ENCODE measurements at places on chromosomes 16 and 17.

DNA sequence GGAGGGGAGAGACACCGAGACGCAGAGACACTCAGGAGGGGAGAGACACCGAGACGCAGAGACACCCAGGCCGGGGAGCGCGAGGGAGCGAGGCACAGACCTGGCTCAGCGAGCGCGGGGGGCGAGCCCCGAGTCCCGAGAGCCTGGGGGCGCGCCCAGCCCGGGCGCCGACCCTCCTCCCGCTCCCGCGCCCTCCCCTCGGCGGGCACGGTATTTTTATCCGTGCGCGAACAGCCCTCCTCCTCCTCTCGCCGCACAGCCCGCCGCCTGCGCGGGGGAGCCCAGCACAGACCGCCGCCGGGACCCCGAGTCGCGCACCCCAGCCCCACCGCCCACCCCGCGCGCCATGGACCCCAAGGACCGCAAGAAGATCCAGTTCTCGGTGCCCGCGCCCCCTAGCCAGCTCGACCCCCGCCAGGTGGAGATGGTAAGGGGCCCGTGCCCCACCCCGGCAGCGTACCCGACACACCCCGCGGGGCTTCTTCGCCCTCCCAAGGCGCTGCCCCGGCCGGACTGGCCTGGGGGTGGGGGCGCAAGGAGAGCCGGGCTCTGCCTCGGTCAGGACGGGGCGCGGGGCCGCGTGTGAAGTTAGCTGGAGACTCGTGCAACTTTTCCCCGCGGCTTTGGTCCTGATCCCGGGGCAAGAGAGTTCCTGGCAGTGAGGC, 427 bp downstream of the PPP1R1B start:
- DNase-seq = no peak

DNA sequence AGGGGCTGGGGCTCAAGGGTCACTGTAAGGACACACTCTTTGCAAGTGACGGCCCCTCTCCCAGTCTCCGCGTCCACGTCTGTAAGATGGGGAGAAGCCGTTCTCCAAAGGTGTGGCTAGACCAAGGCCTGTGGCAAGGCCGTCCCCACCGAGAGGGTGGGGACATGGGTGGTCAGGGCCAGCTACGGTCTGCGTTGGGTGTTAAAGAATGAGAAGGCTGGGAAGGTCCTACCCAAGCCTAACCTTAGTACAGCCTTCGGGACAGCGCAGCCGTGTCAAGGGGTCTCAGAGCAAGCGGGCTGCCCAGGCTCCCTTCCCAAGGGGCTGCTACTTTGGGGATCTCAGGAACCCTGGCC, 1.9 kb downstream of the C1QTNF8 start:
- DNase-seq = no peak

GRCh38 chr16:22734368-22734767, 79.6 kb upstream of the HS3ST2 start:
- DNase-seq = no peak

GRCh38 chr17:30360086-30360808, 18.5 kb upstream of the CPD start:
- DNase-seq = no peak

GRCh38 chr16:50665128-50665878, 15.8 kb downstream of the SNX20 start:
- DNase-seq = peak; percentile 78

- DNase-seq = no peak
These were observed 6.7 kb downstream of the ITGA3 start for GRCh38 chr17:50062293-50063243.

DNA sequence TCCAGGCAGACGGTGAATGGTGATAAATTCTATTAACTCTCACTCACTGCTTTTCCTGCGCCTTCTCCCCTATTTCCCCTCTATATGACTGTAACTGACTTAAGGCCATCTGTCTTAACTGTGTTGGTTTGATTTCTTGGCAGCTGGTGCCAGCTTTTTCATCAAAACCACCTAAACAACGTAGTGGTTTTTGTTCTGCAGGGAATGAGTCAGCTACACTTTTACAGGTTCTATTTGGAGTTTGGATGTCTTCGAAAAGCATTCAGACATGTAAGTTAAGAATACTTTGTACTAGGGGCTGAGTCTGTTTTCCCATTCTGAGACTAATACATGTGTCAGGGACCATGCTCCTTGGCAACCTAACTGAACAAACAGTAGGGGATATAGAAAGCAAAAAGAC, 8.5 kb downstream of the REXO5 start:
- DNase-seq = no peak

DNA sequence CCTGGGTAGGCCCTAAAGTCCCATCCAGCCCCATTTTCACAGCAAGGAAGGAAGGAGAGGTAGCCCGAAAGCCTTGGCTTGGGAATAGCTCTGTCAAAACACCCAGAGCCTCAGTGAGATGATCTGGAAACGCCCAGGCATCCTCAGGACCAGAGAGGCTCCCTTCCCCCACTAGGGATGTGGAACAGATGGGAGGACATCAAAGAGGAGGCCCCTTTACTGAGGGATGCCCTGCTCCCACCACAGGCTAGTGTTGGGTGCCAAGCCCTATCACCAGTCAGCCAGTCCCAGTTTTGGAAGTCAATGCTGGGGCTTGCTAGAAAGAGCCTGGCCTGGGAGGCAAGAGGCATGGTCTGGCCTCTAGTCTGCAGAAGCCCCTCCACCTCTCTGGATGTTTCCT, 4.7 kb downstream of the TPPP3 start:
- DNase-seq = no peak

GRCh38 chr17:72677108-72677507, 415.4 kb downstream of the SLC39A11 start:
- no peak for DNase-seq

DNA sequence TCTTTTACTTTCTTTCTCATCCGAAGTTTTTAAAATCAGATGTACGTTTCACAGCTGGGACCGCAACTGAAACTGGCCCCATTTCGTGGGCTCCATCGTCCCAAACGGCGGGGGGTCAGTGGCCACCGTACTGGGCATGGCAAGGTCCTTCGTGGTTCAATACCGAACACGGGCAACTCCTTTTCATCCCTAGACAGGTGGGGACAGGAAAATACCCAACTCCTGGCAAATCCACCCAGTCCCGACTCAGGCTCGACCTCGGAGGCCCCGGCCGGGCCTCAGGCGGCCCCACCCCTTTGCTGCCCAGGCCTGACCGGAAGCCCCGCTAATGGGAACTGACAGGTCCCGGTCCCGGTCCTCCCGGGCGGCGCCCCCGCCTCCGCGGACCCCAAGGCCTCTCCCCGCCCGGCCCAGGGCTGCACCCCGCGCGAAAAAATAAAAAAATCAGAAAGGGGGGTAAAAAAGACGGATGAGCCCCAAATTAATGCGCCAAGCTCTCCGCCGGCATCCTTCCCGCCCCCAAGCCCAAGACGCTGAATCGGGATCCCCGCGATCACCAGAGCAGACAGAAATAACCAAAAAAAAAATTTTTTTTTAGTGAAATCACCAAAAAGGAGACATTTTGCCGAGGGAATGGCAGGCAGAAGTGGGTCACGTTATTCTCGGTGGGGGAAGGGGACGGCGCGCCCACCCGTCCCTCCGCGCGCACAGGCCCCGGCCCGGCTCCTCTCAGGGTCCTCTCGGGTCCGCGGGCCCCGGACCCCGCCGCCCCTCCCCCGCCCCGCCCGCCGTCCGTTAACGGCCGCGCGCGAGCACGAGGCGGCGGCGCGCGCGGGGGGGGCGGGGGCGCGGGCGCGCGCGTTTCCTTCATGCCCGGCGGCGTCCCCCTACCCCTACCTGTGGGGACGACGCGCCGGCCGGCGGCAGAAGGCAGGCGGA, 562 bp downstream of the ZC3H7A start:
- peak; percentile 17 for DNase-seq

- DNase-seq = no peak
These were observed 224.7 kb downstream of the BCAS3 start for GRCh38 chr17:60902399-60902798.

- no peak for DNase-seq
These were observed 115.3 kb upstream of the SOX9 start for GRCh38 chr17:72005332-72006163.

GRCh38 chr17:75872434-75873351, 5.7 kb downstream of the TRIM47 start:
- DNase-seq = no peak

DNA sequence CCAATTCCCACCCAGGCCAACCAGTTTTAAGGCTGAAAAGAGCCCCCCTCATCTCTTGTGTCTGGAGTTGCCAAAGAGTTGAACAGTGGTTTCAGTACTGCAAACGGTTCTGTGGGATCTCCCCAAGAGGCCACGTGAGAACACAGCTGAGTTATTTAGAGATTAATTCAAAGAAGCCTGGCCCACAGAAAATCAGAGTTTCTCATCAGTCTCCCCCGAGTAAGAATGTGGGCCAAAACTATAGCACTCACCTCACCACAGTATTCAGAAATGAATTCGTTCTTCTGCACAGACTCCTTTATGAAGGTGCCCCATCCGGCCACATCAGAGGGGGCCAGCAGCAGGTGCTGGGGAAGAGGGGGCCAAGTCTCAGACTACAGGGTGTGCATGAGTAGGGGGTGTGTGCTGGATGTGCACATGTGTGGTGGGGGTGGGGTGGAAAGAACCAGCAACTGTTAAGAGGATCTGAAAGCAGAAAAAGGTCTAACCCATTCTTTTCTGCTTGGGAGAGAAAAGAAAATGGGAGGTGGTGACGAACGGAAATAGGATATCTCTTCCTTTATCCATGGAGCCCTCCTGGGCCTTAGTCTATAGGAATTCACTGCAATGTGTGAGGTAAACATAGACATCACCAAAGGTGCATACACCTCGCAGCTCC, 22.6 kb downstream of the CNTNAP1 start:
- DNase-seq = no peak

GRCh38 chr17:80920441-80920840, 71.2 kb upstream of the CHMP6 start:
- no peak for DNase-seq

DNA sequence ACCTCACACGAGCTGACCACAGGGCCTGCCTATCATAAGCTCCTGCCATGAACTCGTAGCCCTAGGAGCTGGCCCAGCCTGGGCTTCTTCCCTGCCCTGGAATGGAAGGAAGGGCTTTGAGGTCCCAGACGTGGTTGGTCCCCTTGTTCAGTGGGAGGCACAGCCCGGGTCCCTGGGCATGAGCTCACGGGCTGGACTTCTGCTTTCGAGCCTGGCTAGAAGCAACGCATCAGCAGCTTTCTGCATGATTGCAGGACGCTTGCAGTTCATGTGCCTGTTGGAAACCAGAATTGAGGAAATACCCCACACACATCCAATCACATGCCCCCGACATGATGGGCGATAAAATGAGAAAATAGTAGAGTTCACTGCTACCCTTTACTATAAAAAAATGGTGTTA, 293.3 kb downstream of the MAF start:
- no peak for DNase-seq

DNA sequence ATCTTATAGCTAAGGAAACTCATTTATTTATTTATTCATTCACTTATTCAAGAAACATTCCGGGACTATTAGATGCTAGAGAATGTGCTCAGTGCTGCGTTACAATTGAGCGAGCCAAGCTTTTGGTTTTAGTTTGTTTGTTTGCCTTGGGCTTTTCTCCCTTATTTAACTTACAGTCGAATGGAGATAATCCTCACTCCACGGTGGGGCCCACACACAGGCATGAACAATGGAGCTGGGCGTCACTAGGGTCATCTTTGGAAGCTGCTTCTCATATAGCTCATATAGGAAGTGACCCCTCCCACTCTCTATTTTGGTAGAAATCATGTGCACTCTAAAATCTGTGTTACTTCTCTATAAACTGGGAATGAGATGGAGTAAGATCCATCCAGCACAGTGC, 210.0 kb downstream of the TMEM114 start:
- DNase-seq = no peak

DNA sequence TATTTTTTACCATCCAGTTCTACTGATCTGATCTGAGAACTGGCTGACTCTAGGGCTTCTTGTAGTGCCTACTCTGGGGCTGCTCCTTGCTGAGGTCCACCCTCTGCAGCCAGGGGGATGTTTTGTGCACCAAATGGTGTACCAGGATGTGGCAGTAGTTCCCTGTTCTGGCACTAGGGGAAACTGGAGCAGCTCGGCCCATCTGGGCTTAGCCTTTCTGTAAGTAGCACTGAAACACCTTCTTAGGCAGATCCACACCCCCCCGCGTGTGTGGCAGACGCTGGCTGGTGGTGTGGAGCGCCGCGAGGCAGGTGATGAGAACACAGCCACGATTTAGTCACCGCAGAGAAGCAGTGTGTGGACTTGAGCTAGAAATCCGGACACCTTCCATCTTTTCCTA, 17.0 kb downstream of the DUSP14 start:
- no peak for DNase-seq

DNA sequence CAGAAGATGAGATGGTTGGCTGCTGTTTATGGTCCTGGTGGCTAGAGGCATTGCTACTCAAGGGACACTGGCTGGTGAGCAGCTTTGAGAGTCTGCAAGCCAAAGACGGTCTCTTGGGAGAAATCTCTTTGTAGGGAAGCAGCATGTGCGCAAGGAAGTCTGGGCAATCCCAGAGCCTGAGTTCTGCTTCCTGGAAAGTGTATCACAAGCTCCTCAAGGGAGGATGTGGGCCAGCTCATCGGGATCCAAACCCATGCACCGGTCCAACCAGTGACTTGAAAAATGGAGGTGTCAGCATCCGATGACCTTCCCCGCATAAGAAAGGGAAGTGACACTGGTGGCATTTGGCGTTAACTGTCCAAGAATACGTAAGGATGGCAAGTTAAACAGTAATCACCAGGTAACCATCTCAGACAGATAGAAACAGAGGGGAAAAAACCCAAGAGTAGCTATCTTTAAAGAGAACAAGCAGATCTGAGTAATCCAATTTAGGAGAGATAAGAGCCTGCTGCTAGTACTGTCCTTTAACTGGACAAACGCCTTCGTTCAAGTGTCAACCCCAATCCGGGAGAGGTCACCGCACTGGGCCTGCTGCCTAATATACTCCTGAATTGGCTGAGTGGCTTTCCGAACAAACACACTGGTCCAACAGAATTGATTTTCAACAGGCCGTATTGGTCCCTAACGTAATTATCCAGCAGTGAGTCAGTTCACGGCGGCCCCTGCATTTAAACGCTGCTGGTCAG, 303.0 kb upstream of the ZFHX3 start:
- DNase-seq = no peak

DNA sequence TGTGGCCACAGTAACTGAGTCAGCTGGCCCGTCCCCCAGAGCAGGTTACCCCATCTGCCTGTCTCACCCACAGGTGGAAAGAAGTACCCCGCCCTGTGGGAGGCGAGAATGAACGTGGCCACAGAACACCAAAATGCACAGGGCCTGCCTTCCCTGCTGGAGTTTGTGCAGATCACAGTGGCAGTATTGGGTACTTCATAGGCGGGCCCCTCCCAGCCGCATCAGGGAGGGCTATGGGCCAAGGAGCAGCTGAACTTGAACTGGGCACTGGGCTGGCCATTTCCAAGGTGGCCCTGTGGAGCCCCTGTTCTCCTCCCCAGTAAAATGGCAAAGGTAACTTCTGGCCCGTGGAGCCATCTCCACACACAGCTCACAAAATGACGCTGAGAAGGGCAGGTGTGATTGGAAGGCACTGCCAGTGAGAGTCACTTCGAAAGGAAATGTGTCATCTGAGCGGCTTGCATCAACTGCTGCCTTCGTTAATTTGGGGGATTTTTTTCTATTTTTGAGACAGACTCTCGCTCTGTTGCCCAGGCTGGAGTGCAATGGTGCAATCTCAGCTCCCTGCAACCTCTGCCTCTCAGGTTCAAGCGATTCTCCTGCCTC, 162.9 kb downstream of the ENGASE start:
- no peak for DNase-seq
